ENCODE measurements at places on chromosomes 5 and 9. TPM values are rescaled to one million over a fixed set of nuclear protein-coding genes. Genes with fewer than 3 reads are reported as not detected.

Gene TCOF1
- 17.9 TPM for polyA plus RNA-seq

Gene HDAC3
- polyA plus RNA-seq = 60.5 TPM

Gene SPATA6L
- 1.4 TPM for polyA plus RNA-seq

Gene C9orf50
- 0.18 TPM for polyA plus RNA-seq

Gene TMEM252
- polyA plus RNA-seq = 1.9 TPM

Gene F12
- 0.23 TPM for polyA plus RNA-seq

- DNase-seq = peak; percentile 95
These were observed at the start of gene ABCA1 for GRCh38 chr9:104927912-104928740. TSS of gene ABCA1 (minus strand) at chr9:104928155. CDS start at chr9:104903679, 24,476 bp downstream.

DNA sequence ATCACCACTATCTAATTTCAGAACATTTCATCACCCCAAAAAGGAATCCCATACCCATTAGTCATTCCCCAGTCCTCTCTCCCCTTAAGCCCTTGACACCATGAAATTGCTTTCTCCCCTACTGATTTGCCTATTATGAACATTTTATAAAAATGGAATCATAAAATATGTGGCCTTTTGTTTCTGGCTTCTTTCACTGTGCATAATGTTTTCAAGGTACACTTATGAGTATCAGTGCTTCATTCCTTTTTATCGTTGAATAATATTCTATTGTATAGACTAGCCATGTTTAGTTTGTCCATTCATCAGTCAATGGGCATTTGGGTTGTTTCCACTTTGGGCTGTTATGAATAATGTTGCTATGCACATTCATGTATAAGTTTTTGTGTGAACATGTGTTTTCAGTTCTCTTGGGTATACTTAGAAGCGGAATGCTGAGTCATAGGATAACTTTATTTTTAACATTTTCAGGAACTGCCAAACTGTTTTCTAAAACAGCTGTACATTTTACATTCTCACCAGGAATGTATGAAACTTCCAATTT, 40.4 kb upstream of the FGF1 start:
- peak; percentile 77 for DNase-seq

- DNase-seq = no peak
These were observed 113.8 kb upstream of the TAF11L2 start for GRCh38 chr5:17384181-17384580.

DNA sequence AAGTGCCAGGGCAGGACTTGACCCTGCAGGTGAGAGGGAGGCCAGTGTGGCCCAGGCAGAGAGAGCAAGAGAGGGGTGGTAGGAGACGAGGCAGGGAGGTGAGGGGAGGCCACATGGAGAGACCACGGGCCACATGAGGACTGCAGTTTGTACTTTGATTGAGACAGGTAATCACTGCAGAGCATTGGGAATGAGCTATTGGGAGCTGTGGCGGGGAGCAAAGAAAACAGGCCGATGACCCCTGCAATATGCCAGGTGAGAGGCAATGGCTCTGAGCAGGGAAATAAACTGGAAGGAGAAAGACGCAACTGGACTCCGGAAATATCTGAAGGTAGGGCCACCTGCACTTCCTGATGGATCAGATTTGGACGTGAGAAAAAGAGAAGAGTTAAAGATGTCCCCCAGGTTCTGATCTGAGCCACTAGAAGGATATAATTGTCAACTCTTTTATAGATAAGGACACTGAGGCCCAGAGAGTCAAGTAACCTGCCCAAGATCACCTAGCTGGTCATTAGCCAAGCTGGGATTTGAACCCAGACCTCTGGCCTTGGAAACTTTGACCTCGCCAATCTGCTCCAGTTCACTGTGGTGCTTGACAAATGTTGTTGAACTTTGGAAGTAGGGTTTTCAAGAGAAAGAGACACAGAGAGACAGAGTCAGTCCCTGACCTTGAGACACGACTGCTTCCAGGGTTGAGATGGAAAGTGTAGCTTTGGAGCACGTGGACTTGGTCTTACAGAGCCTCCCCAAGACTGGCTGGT, 42.3 kb downstream of the DUSP1 start:
- no peak for DNase-seq

- no peak for DNase-seq
These were observed at the start of gene GRK6 for GRCh38 chr5:177426566-177427210. TSS of gene GRK6 (plus strand) at chr5:177426676. CDS start at chr5:177426846, 170 bp downstream.

- DNase-seq = no peak
These were observed 403.7 kb upstream of the DAP start for GRCh38 chr5:11164531-11165294.

DNA sequence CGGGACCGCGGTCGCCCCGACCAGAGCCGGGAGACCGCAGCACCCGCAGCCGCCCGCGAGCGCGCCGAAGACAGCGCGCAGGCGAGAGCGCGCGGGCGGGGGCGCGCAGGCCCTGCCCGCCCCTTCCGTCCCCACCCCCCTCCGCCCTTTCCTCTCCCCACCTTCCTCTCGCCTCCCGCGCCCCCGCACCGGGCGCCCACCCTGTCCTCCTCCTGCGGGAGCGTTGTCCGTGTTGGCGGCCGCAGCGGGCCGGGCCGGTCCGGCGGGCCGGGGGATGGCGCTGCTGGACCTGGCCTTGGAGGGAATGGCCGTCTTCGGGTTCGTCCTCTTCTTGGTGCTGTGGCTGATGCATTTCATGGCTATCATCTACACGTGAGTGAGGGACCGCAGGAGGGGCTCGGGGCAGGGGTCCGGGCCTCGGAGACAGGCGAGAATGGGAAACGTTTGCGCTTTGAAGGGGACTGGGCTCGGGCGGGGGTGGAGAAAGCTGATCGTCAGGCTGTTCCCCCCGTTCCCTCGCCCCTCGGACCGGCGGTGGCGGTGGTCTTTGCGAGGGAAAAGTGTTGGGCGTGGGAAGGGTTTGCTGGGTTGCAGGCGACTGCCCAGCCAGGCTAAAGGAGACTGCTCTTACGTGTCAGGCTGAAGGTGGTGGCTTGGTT, 457 bp downstream of the UGCG start:
- DNase-seq = peak; percentile 75

GRCh38 chr9:34568774-34569173, 20.8 kb downstream of the CNTFR start:
- DNase-seq = no peak

GRCh38 chr5:158485604-158486081, 614.1 kb downstream of the EBF1 start:
- peak; percentile 94 for DNase-seq

DNA sequence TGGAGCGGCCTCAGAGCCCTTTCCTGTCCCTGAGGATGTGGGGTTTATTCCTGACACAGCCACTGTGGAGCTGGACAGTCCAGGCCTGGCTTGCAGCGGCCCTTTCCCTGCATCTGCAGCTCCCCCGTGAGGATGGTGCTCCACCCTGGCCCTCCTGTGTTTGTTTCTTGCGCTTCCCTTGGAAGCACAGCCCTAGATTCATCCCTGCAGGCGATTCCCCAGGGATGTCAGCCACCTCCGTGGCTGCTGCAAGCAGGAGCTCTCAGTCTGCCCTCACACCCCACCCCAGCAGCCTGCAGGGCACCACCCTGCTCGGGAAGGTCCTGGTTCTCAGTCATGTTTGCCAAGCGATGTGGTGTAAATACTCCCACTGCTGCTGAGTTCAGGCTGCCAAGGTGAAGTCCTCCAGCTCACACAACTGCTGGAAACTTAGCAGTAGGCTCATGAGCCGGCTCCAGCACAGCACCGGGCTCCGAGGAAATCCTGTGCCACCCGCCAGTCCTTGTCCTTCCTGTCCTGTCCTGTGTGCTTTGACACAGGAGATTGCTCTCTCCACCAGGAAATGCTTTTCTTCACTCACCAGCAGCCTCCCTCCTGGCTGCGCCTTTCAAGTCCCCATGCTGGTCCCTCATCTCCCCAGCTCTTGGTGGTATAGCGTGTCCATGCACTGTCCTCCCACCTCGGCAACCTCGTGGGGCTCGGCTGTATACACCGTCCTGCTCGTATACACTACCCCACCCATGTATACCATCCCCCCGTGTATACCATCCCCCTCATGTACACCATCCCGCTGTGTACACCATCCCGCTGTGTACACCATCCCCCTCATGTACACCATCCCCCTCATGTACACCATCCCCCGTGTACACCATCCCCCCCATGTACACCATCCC, 16.2 kb downstream of the ROPN1L start:
- DNase-seq = no peak

- no peak for DNase-seq
These were observed 649.4 kb downstream of the IRX1 start for GRCh38 chr5:4245076-4245475.

GRCh38 chr9:137492464-137493363, 33.6 kb upstream of the NSMF start:
- DNase-seq = no peak

GRCh38 chr5:123718238-123718637, 206.3 kb downstream of the CSNK1G3 start:
- DNase-seq = no peak

- no peak for DNase-seq
These were observed 70.8 kb upstream of the COL5A1 start for GRCh38 chr9:134570711-134571325.
